ENCODE measurements at places on chromosomes 7 and 10. TPM values are rescaled to one million over a fixed set of nuclear protein-coding genes. Genes with fewer than 3 reads are reported as not detected.

- no peak for DNase-seq
Measured at GRCh38 chr10:49351669-49352068, 44.2 kb downstream of the DRGX start.

GRCh38 chr7:44150466-44150832, 9.3 kb upstream of the MYL7 start:
- DNase-seq, result no peak

CNPY1 gene
- not detected for polyA plus RNA-seq

GRCh38 chr7:5629941-5630340, 151.5 kb downstream of the RNF216 start:
- DNase-seq, result no peak

DNA sequence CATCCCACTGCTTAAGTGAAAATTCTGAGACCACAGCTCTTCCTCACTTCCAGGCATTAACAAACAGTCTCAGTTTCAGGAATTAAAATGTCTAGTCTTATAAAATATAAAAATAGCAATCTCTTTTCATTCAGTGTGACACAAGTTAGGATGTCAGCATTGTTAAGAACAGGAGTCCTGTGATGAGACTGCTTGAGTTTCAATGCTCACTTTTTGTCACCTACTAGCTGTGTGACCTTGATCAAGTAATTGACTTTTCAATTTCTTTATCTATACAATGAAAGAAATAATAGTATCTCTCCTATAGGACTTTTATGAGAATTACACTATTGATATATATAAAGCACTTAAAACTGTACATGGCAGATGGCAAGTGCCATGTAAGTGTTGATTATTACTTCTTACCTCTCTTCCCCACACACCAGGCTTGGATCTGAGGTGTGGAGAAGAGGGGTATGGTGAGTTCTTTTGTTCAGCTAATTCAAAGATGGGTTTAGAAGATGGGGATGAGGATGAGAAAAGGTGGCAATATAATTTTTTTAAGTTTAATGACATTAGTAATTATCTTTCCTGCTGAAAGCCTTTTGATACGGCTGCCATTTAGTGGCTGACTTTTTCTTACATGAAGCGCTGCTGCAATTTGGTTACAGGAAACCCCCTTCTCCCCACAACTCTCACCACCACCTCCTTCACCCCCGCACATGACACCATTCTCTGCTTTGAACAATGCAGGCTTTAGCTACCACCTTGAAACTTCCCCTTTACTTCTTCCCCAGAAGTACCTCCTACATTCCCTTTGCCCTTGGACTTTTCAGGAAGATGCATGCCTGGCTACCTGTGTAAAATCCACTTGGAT, 20.8 kb upstream of the HYAL4 start:
- no peak for DNase-seq

ENKUR gene
- polyA plus RNA-seq, result 3.2 TPM

Measured in renal pelvis (tissue), 12 donors.